ENCODE measurements at places on chromosomes 12 and 14. TPM values are rescaled to one million over a fixed set of nuclear protein-coding genes. Genes with fewer than 3 reads are reported as not detected.

Gene AMN
- total RNA-seq, result 0.56 TPM

Gene DPF3
- 6.1 TPM for total RNA-seq

Gene TAS2R8
- not detected for total RNA-seq

Gene CIROP
- total RNA-seq, result not detected

Gene KLRK1
- total RNA-seq, result not detected

Gene TAS2R42
- total RNA-seq, result not detected

Gene GALC
- 12.8 TPM for total RNA-seq
